ENCODE measurements at places on chromosomes 5 and 9.

- DNase-seq = no peak
These were observed 83.5 kb downstream of the FEM1C start for GRCh38 chr5:115461093-115461492.

DNA sequence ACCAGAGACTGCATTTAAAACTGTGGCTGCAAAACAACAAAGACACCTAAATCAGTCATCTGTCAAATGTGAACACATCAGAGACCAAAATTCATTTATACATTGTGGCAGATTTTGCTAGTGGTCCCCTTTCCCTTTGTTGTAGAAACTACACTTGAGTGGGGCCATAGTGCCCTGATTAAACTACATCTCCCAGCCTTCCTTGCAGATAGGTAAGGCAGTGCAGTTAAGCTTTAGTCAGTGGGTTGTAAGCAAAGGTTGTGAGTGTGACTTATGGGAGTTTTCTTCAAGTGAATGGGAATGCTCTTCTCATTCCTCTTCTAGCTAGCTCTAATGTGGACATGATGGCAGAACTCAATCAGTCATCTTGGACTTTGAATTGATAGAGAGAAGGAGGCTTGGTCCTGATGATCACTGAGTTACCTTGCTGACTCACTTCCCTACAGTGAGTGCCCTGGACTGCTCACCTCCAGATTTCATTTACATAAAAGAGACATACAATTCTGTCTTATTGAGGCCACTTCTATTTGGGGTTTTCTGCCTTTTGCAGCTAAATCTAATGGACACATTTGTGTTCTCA, 35.2 kb upstream of the SPARC start:
- no peak for DNase-seq

- no peak for DNase-seq
These were observed 65.0 kb downstream of the PPP2R2B start for GRCh38 chr5:146813346-146814157.

GRCh38 chr9:129109537-129109903, 1.1 kb downstream of the CRAT start:
- DNase-seq = no peak

DNA sequence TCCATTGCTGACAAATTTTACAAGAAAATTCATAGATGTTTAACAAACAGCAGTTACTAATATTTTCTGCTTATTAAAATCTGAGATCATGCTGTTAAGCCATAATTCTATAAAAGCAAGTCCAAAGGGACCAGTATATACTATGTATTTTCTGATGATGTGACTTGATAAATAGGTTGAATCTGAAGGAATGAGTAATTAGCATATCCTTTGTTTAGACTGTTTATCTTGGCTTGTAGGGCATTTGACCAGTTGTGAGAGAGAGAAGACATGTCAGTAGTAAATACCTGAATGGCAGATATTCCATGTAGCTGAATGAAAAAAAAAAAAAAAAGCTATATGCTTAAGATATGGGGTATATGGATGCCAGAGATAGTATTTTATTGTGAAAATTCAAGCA, 14.6 kb downstream of the CPEB4 start:
- no peak for DNase-seq

DNA sequence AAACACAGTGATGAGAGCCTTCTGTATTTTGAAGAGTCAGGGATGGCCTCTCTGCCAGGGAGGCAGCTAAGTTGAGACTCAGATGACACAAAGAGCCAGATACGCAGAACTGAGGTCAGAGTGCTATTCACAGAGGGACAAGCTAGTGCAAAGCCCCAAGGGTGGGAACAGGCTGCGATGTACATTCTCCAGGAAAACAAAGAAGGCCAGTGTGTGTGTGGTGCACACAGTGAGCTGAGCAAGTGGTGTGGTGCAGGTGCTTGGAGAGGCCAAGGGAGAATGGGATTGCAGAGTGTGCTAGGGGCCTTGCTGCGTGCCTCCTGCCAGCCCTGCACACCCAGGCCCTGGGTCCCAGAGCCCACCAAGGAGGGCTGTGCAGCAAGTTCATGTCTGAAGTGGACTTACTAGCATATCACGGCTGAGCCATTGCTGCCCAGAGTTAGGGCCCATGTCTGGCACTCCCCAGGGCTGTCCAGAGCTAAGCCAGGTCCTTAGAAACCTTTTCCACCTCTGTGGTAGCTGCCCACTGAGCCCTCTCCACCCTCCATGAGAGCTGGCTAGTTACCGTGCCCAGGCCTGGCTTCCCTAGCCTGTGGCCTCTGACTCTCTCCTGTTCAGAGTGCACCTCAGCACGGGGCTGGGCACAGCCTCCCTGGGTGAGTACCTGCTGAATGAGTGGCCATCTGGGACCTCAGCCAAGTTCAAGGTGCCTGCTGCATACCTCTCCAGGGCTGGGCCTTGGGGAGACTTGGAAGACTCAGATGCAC, 9.3 kb downstream of the SLC25A48 start:
- no peak for DNase-seq

Measured in NCI-H1930 (cell line).